ENCODE measurements at places on chromosomes 12 and 14. TPM values are rescaled to one million over a fixed set of nuclear protein-coding genes. Genes with fewer than 3 reads are reported as not detected.

The IL22 gene
- not detected for total RNA-seq

DNA sequence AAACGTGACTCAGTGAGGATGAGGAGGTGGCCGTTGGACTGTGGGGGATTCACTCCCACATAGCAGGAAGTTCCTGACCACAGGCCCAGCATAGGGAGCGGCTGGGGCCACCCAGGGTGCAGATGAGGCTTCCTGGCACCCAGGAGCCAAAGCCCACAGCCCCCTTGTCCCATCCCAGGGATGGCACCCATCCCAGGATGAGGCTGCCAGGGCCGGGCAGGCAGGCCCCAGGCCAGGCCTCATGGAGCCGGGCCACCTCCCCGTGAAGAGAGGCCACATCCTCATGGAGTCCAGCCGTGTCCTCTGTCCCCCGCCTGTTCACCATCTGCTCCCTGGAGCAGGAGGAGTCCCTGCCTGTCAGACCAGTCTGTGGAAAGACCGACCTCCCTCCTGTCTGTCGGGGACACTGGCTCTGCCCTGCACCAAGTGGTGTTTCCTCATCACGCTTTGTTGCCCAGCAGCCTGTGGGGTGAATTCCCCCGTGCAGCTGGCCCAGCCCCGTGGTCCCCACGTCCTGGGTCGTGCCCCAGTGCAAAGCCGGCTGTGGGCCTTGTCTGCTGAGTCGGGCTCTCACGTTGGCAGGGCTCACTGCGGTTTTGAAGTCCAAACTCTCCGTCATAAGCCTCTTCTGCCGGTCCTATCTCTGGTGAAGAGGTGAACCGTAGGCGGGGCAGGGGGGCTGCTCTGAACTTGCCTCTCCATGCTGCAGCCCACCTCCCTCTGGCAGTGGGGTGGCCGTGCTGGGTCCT, 24.5 kb downstream of the MMP17 start:
- DNase-seq = no peak

The EIF2S3B gene
- 0.62 TPM for total RNA-seq

The KCNMB4 gene
- total RNA-seq = 1.6 TPM

- DNase-seq = no peak
Observed at GRCh38 chr12:57869927-57870318, 23.4 kb upstream of the CTDSP2 start.

The NTS gene
- total RNA-seq = not detected

DNA sequence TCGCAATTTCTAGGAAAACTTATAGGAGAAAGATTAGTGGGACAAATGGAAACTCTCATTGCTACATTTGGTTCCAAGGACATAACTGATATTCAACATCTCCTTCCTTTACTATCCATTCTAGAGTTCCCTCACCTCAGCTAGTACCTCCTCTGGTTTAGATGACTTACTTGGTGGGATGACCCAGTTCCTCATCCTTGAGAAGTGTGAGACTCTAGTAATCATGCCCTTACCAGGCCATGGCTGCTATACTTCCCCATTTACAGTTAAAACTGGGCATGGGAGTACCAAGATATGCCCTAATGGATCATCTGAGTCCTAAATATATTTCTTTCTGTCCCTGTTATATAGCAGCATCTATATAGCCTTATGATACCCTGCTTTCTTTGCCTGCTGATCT, 58.1 kb downstream of the IFT81 start:
- DNase-seq = no peak

The MYF5 gene
- not detected for total RNA-seq

- no peak for DNase-seq
Observed at GRCh38 chr14:64728856-64729255, 24.6 kb downstream of the PLEKHG3 start.

The BMAL2 gene
- 8.9 TPM for total RNA-seq

DNA sequence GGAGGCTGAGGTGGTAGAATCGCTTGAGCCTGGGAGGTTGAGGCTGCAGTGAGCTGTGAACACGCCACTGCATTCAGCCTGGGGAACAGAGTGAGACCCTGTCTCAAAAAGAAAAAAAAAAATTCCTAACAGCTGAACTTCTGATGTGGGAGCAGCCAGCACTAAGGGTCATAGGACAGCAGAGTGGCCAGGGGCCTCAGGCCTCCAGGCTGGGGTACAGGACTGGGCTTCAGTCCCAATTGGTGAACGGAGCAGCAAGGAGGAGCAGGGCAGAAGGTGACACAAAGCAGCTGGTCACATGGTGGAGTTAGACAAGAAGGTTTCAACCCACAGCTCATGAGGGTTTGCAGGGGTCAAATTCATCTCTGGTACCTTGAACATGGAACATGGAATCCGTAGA, 40.8 kb upstream of the NRXN3 start:
- no peak for DNase-seq

The CLEC2B gene
- 6.7 TPM for total RNA-seq

The RHEBL1 gene
- total RNA-seq = 0.38 TPM

DNA sequence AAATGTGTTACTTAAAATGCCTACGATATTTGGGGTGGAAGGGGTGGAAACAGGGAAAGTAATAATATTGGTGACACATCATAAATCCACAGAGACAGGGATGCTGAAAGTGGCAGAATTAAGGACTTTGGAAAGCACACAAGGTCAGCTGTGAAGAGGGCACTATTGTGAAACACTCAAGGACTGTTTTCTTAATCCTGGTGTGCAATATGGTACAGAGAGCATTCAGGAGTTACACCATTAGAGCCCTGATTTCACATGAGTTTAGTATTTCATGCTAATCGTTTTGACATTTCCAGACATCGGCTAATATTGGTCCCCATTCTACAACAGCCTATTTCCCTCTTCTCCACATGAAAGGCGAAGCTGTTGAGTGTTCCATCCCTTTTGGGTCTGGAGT, 219.2 kb downstream of the MSRB3 start:
- DNase-seq = no peak
